ENCODE measurements at places on chromosomes 7 and 10. TPM values are rescaled to one million over a fixed set of nuclear protein-coding genes. Genes with fewer than 3 reads are reported as not detected.

The C10orf95 gene
- total RNA-seq, result not detected

DNA sequence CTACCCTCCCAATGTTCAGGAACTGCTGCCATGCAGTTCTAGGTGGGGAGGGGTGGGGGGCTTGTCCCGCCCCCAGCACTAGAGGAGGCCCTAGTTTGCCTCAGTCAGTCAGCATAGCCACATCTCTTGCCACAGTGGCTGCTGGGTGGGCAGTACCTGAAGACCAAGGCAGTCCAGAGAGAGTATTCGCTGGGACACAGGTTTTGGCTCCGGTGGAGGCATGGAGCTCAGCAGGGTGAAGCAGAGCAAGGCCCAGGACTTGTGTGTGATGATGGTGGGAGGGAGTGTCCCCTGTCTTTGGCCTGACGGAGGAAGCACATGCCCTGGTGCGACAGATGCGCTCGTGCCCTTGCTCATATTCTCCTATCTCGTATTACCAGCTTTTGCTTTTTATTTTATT lies 24.7 kb upstream of the ZCCHC24 start:
- H3K27me3 ChIP-seq, result no peaks in the 10 kb centered on the region
- no peak overlapping the region for H3K4me3 ChIP-seq
- peak overlapping the region; percentile 28 for H3K27ac ChIP-seq
- DNase-seq, result no peak

The ITGA8 gene
- total RNA-seq, result 1.6 TPM

DNA sequence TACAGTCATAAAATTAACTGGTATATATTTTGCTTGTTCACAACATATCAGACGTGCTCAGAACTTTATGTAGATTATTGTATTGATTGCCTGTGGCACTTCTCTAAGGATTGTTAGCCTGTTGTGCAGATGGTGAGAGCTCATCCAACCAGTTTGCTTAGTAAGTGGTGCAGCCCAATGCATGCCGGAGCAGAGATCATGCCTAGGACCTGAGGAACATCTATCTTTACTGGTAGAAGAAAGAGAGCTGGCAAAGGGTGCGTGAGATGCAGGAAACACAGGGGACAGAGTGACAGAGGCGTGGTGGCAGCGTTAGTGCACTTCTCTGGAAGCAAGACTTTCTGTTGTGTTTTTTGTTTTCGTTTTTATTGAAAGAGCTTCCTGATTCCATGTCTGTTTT lies 35.9 kb downstream of the CCM2 start:
- H3K36me3 ChIP-seq, result no peaks in the 10 kb centered on the region
- DNase-seq, result no peak
- no peak overlapping the region for H3K4me3 ChIP-seq
- H3K27me3 ChIP-seq, result no peaks in the 10 kb centered on the region

The PIP gene
- total RNA-seq, result not detected

The ENTPD1 gene
- 4.9 TPM for total RNA-seq

DNA sequence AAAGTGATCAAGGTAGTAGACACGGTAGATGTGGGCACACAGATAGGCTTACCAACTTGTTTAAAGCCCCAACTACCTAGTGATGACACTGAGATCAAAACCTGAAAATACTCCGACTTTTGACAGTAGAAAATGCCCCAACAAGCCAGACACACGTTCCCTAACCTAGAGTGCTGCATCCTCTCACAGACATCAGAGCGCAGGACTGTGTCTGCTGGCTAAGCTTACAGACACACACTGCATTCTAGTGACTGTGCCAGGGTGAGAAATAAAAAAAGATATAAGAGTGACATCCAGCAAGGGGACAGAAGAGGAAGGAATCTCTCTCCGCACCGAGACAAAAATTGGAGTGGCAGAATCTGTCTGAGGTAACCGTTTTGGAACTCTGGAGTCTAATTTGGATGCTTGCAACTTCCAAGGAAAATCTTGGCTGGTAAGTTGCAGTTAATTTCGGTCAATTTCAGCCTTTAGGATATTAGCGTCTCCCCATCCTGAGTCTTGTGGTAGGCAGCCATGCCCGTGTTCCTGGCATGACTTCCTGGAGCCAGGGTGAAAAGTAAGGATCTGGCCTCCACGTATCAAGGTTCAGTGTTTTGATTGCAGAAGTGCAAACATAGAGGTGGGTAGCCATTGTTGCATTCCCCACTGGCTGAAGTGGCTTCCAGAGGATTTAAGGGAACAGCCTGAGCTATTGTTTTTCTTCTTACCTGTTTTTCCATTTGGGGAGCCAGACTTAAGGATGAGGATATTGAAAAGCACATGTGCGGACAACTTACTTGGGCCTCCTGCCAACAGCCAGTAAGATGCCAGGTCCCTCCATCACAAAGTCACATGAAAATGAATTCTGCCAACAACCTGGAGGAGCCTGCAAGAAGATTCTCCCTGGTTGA lies 124.1 kb downstream of the SMURF1 start:
- DNase-seq, result no peak
- no peak overlapping the region for H3K27ac ChIP-seq
- no peaks in the 10 kb centered on the region for H3K36me3 ChIP-seq
- H3K27me3 ChIP-seq, result no peaks in the 10 kb centered on the region
- H3K4me1 ChIP-seq, result peaks cover 1% of the 10 kb centered on the region
- no peak overlapping the region for H3K4me3 ChIP-seq

GRCh38 chr7:7761340-7761973 lies 43.0 kb upstream of the RPA3 start:
- no peaks in the 10 kb centered on the region for H3K36me3 ChIP-seq
- no peaks in the 10 kb centered on the region for H3K27me3 ChIP-seq
- H3K4me3 ChIP-seq, result peak overlapping the region; percentile 45
- DNase-seq, result no peak
- peaks cover 9% of the 10 kb centered on the region for H3K4me1 ChIP-seq

The SPDYE2 gene
- not detected for total RNA-seq

DNA sequence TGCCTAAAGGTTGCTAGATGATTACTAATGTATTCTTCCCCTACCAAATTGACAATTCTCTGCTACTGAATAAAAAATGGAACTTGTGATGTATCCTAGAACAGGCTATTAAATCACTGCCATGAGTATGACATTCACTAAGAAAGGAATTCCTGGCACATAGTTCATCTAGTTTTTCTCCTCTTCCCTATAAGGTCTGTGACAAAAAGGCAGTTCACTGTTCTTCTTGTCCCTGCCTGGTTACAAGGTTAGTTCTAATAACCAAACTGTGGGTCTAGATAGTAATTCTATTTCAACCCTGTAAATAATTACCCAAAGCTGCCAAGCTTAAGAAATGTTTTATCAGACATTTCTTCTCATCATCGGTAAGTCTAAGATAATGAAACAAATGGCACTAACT lies 245.6 kb downstream of the BICC1 start:
- H3K27me3 ChIP-seq, result no peaks in the 10 kb centered on the region
- peaks cover 36% of the 10 kb centered on the region for H3K4me1 ChIP-seq
- DNase-seq, result no peak
- no peaks in the 10 kb centered on the region for H3K36me3 ChIP-seq
- H3K27ac ChIP-seq, result no peak overlapping the region

DNA sequence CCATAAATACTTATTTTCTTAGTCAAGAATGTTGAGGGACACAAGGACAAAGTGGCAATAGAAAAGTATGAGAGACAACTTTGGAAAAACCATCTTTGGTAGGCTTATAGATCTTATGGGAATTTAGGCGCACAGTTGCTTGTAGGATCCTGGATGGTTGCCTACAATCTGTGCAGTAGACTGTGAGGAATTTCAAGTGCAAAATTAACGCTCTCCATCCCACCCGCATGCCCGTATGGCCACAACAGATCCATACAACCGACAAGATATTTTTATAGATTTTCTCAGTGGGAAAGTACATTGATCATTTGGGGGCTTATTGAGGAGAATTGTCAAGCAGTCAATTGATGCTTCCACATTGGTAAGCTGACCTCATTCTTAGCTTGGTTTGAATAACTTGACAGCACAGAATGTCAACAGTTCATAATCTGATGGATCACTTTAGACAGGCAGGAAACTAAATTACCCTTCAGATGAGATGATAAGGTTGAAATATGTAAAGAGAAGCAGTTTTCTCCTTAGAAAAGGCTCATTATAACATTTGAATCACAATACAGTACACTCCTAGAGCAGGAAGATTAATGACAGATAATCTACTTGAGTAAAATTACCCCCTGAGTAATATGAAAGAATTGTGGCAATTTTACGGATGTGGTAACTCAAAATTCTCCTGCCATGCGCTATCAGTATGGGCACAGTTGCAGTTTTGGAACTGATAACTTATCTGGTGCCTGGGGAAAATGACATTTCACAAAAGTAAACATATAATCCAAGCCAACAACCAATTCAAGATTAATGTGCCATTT lies 479.7 kb downstream of the KIF20B start:
- H3K27ac ChIP-seq, result no peak overlapping the region
- H3K27me3 ChIP-seq, result no peaks in the 10 kb centered on the region
- no peaks in the 10 kb centered on the region for H3K4me1 ChIP-seq
- H3K36me3 ChIP-seq, result no peaks in the 10 kb centered on the region
- no peak overlapping the region for H3K4me3 ChIP-seq

DNA sequence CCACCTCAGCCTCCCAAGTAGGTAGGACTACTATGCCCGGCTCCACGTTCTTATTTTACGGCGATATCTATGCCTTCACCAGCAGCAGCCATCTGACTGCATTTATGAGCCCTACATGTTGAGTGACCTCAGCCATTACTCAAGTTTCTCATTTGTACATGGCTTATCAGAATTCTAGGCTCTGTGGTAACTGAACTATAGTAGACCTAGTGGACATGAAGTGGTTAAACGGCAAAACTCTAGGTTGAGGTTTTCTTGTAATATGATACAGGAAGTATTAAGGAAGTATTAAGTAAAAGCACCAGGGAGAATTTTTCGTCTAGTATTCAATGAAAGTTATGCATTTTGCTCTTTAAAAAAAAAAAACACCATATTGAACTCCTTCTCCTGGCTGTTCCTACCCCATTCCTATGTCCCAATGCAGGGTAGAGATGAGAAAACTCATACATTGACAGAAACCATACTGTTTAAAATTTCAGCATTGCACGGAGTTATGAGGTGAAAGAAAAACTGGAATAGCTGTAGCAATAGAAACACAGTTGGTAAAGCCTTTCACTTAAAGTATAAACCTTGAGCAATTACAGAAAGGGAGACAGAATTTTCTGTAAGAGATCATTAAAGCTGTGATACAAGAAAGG lies 39.8 kb upstream of the EPC1 start:
- H3K27me3 ChIP-seq, result no peaks in the 10 kb centered on the region
- H3K4me1 ChIP-seq, result peaks cover 3% of the 10 kb centered on the region
- H3K4me3 ChIP-seq, result no peak overlapping the region
- H3K36me3 ChIP-seq, result no peaks in the 10 kb centered on the region
- no peak for DNase-seq
- peak overlapping the region; percentile 44 for H3K27ac ChIP-seq

GRCh38 chr10:88693392-88694020 lies 12.5 kb upstream of the LIPK start:
- no peak overlapping the region for H3K4me3 ChIP-seq
- no peak for DNase-seq
- no peaks in the 10 kb centered on the region for H3K36me3 ChIP-seq
- H3K4me1 ChIP-seq, result no peaks in the 10 kb centered on the region
- no peak overlapping the region for H3K27ac ChIP-seq

The IL2RA gene
- not detected for total RNA-seq

DNA sequence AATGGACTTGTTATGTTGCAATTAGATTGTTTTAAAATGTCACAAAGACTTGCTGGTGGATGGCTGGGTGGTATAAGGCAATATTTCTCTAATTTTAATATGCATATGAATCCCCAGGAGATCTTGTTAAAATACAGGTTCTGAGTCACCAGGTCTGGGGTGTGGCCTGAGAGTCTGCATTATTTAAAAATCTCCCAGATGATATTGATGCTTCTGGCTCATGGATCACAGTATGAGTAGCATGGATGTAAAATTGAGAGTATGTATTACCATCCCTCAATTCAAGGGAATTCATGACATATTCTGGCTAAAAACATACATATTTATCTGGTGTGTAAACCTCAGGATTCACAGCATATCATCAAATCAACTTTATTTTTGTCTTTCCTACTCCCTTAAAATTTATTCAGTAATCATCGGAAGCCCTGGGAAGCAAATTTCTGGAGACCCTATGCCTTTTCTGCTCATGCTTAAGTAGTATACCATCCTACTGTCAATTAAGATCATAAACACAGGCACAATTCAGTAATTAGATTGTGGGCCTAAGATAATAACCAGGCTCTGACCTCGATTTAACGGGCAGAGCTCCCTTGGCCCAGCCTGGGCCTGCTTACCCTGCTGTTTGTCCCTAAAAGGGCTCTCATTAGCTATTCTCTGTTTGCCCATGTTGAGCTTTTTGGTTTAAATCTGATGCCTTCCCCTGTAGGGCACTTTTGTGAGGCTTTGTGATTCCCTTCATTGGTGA lies 29.6 kb upstream of the ICA1 start:
- H3K36me3 ChIP-seq, result no peaks in the 10 kb centered on the region
- no peaks in the 10 kb centered on the region for H3K27me3 ChIP-seq
- no peak overlapping the region for H3K27ac ChIP-seq

- no peaks in the 10 kb centered on the region for H3K36me3 ChIP-seq
- no peak overlapping the region for H3K27ac ChIP-seq
- H3K4me1 ChIP-seq, result no peaks in the 10 kb centered on the region
- no peaks in the 10 kb centered on the region for H3K27me3 ChIP-seq
- no peak for DNase-seq
- no peak overlapping the region for H3K4me3 ChIP-seq
Measured at GRCh38 chr7:108055611-108056021, 52.7 kb upstream of the LAMB1 start.

DNA sequence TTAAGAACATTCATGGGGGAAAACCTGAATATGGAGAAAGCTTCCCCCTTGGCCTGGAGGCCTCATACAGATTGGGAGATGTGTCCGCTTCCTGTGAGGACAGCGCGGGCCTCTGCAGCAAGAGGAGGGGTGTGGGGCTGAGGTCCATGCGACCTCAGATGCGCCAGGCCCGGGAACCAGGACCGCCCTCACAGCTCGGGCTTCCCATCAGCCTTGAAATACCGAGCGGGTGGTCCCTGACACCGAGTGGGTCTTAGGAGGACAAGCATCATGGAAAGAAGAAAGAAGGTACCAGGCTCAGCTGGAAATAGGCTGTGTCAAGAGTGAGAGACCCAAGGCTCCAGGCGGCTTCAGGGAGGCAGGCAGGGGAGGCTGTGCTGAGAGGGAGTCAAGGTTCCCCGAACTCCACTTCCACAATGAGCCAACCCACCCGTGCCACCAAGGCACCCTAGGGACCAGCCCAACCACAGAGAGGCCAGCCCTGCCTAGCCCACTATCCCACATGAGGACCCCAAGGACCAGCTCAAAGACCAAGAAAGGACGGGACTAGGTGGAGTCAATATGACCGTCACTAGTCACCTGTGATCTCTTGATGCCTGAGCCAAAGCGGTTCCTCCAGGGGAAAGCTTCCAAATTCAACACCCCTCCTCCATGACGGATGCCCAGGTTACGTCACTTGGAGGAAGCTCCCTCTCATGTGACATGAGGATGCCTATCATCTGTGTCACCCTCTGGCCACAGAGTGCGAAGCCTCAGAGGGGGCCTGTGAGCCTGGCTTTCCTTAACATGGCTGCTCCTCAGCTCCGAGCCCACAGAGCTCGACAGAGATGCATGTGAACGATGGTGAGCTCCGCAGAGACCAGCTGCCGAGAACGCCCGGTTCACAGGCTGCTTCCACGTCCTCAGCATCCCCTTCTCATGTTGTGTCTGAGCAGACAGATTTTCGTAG lies 103.7 kb downstream of the TCERG1L start:
- H3K4me1 ChIP-seq, result no peaks in the 10 kb centered on the region
- no peak for DNase-seq
- H3K4me3 ChIP-seq, result no peak overlapping the region
- no peak overlapping the region for H3K27ac ChIP-seq
- H3K36me3 ChIP-seq, result no peaks in the 10 kb centered on the region
- no peaks in the 10 kb centered on the region for H3K27me3 ChIP-seq

Measured in gastrocnemius medialis (tissue), 4 donors.